ENCODE measurements at places on chromosomes 2 and 18. TPM values are rescaled to one million over a fixed set of nuclear protein-coding genes. Genes with fewer than 3 reads are reported as not detected.

SNTG2 gene
- not detected for total RNA-seq

ECEL1 gene
- not detected for total RNA-seq

FEV gene
- not detected for total RNA-seq

IL1B gene
- total RNA-seq = not detected

EVX2 gene
- total RNA-seq = not detected

PLCD4 gene
- 14.2 TPM for total RNA-seq

SKOR2 gene
- not detected for total RNA-seq

CCL20 gene
- total RNA-seq = not detected

Measured in articular chondrocyte of knee joint (primary cell).